Stimulated activated CD4-positive, alpha-beta T cell treated with anti-CD3 and anti-CD28 coated beads, TNF-alpha, amount 100 ng/mL, for 48 hours (primary cell): ENCODE measurements at places on chromosomes 2 and 18.

DNA sequence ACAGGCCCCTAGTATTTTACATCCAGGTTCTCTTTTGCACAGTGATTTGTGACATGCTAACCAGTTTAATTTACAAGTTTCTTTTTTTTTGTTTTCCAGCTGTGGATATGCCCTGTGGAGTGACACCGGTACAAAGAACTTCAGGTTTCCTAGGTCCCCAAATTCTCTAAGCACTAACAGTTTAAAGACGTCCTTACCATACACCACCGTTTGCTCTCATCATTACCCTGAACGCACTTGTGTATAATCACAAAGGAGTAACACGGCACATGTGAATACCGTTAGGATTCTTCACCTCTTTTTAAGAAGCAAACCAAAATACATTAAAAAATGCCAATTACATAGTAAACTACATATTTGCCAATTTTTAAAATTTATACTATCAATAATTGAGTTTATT lies 853 bp downstream of the LANCL1 start:
- DNase-seq: no peak

DNA sequence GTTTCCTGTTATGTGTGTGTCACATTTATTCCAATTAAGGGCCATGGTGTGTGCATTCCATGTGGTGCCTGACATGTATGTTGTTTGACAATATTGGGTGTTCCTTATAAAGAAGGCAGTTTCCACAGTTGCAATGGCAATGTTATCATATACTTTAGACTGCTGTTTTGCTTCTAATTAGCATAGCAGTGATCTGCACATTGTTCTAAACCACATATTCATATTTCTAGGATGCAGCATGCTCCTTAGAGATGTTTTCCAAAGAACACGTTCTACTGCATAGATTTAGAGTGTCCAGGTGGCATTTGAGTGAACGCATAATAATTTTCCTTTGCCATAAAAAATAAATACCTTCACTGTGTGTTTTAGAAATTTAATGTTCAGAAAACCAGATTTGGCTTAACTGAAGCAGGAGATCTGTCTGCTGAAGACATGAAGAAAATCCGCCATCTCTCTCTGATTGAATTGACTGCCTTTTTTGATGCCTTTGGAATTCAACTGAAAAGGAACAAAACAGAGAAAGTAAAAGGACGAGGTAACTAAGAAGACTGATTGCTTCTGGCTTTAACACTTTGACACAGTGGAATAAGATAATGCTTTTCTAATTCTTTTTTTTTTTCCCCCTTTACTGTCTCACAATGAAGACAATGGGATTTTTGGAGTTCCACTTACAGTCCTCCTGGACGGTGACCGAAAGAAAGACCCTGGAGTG lies 143.7 kb downstream of the ARHGAP28 start:
- no peak for DNase-seq

DNA sequence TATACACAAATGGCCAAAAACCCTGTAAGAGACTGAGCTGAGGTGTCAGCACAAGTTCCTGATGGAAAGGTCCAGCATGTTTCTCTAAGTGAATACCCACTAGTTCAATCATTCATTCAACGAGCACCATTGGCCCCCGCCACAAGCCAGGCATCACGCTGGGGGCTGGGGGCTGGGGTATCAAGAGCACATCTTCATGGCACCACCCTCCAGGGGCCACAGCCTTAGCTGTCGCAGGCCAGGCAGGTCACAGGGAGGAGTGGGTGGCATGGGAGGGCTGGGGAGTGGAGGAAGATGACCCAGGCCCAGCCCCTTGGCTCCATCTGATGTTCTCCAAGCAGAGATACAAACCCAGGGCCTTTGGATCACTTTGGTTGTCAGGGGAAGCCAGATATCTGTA lies 97.9 kb downstream of the ACKR3 start:
- no peak for DNase-seq

DNA sequence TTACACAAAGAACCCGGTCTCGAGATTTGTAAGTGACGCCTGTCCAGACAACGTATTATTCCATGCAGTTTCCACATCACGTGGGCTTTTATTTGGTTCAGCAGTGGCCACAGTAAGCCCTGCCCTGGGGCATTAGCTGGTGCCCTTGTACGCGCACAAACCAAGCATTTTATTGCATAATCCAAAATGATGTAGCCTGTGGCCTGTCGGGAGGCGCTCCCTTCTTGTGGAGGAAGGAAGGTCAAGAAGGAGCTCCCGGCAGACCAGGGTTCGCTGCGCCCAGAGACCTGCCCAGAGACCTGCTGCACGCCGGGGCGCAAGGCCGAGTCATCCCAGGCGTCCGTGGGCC lies 179.6 kb upstream of the ALKAL2 start:
- DNase-seq: no peak

- DNase-seq: no peak
These were observed 44.8 kb downstream of the ADCY3 start for GRCh38 chr2:24875272-24875671.

GRCh38 chr2:160429248-160430000 lies 64.2 kb downstream of the RBMS1 start:
- no peak for DNase-seq

- no peak for DNase-seq
These were observed 118.1 kb downstream of the ABCA12 start for GRCh38 chr2:215020283-215020682.

- no peak for DNase-seq
These were observed 52.7 kb downstream of the ATOH8 start for GRCh38 chr2:85806358-85807118.

DNA sequence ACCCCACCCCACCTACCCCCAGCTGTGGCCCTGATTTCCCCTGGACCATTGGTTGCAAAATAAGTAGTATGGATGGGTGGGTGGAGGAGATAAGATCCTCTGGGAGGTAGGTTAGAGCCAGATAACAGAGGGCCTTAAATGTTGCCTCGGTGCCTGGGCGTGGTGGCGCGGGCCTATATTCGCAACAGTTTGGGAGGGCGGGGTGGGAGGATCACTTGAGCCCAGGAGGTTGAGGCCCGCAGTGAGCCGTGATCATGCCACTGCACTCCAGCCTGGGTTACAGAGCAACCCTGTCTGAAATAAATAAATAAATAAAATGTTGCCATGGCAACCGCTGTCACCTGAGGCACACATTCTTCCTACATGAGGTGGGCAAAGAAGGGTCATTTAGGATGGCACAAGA lies 103.3 kb upstream of the GATA6 start:
- DNase-seq: no peak

- DNase-seq: no peak
These were observed 14.3 kb upstream of the ECEL1 start for GRCh38 chr2:232501794-232502390.

DNA sequence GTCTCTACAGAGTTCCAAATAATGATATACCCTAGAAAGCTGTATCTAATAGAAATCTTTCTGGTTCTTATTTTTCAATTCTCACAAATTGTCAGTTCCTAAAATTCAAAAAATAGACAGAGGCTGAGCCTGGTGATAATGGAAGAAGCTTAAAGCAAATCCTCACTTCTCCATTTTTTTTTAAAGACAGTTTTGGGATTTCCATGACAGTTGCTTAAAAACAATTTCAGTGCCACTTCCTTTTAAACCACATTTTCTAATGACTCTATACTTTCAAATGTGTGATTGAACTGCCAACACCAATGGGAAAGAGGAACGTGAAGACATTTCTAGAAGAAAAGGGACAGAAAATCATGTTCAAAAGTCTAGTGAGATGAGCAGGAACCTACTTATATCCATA lies 4.0 kb downstream of the GKN2 start:
- no peak for DNase-seq

GRCh38 chr2:120341977-120342376 lies 4.0 kb upstream of the INHBB start:
- DNase-seq: no peak

DNA sequence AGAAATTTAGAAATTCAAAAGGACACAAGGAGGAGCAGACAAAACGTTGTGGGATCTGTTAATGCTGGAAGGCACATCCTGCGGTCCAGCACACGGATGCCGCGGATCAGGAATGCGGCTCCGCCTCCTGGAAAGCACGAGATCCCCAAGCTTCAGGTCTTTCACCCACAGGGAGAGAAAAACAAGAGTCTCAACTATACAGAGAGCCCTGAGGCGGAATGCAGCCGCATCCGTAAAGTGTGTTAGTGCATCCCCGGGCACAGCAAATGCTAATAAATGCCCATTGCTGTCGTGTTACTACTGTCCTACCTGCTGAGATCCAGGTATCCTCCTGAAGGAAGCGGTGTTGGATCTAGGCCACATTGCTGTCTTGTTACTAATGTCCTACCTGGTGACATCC lies 303.9 kb downstream of the EIPR1 start:
- DNase-seq: no peak

DNA sequence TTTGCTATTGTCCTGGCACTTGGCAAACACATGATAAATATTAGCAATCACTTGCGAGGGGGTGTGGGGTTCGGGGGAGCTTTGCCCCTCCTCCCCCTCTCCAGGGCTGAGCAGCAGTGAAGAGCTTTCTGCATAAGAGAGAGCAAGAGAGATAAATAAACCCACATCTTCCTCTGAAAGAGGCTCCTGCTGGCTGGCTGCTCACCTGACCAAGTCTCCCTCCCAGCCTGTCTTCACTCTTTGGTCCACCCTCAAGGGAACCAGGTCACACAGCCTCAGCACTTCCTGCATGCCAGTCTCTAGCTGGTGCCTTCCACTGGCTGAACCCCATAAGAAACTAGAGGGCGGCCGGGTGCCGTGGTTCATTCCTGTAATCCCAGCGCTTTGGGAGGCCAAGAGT lies 18.5 kb upstream of the YWHAQ start:
- DNase-seq: no peak

GRCh38 chr2:113075030-113075429 lies 7.3 kb downstream of the IL1F10 start:
- no peak for DNase-seq

DNA sequence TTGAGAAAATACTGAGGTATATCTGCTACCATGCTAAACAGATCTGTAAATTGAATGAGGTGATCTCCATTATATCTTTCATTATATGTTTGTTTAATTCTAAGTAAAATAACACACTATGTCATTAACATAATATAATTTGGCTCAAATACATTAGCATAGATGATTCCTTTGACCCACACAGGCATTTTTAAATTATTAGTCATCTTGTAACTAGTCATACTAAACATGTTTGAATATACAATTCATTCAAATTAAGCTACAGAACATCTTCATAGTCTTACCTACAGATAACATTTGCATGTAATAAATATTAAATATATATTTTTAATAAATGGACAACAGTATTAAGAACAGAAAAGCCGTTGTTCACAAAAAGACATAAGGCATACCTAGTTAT lies 52.7 kb upstream of the KYNU start:
- DNase-seq: no peak

- DNase-seq: no peak
These were observed 83.9 kb downstream of the RPE start for GRCh38 chr2:210086292-210086691.

GRCh38 chr2:177053716-177054115 lies 158.9 kb upstream of the HNRNPA3 start:
- DNase-seq: no peak

DNA sequence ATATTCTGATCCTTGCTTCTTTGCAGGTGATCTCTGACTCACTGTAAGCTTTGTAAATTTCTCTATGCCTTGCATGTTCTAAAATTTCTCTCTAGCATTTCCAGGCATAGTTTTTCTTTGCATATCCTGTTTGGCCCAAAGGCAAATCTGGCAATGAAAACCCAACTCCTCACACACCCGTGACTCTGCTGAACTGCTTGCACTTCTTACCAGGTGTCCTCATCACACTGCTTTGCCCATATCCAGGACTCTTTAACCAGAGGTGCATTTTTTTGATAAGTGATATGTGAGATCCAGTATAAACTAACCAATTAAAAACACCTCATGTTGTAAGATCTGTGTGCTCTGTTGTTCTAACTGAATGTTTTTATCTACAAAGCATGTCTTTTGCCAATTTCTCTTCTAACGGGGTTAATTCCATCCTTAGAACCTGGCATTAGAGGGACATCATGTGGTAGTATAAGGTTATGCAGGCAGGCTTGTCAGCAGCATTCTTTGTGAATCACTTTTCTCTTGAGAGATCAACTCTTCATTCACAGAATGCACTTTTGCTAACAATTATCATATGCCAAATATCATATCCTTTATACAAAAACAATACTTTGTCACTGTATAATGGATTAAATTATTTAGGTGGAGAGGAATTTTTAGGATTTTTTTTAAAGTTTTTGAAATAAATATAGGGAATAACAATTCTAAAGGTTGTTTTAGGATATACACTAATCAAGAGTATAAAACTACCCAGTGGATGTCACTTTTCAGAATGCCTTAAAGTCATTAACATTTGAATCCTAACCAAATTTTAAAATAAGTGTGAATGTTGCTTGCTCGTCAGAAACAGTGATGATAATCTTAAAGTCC lies 20.8 kb upstream of the TMX3 start:
- no peak for DNase-seq

DNA sequence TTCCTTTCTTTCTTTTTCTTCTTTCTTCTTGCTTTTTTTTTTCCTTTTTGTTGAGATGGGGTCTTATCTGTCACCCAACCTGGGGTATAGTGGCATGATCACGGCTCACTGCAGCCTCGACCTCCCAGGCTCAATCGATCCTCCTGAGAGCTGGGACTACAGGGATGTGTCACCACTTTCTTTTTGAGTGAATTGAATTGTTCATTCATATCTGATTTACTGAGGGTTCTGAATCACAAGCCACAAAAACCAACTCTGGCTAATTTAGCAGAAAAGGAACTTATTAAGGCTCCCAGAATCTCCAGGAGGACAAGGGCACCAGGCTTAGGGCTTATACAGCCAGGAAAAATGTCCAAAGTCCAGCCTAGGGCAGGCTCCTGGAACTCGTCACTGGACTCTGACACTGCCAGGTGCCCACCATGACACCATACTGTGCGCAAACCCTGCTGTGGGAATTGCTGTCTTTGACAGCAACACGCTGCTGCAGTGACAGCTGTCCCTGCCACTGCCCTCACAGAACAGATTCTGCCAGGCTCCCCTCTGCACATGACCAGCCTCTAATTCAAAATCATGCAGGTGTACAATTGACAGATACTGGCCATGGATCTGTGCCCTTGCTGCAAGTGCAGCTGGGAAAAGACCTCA lies 42.9 kb upstream of the EML6 start:
- DNase-seq: peak; percentile 24

GRCh38 chr2:109164739-109165221 lies 35.8 kb downstream of the SH3RF3 start:
- DNase-seq: no peak

- no peak for DNase-seq
These were observed 193.2 kb downstream of the INO80D start for GRCh38 chr2:205892665-205893259.

- DNase-seq: no peak
These were observed 99.1 kb downstream of the ALPK2 start for GRCh38 chr18:58529714-58530354.

DNA sequence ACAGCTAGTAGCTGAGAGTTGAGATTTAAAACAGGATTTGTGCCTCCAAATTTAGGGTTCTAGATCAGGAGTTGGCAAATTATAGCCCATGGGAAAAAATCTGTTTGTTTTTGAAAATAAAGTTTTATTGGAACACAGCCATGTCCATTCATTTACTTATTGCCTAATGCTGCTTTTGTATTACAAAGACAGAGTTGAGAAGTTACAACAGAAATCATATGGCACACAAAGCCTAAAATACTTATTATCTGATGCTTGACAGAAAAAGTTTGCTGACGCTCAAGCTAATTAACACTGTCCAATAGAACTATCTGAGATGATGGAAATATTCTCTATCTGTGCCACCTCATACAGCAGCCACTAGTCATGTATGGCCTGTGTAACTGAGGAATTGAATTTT lies 229.1 kb upstream of the RASGRP3 start:
- no peak for DNase-seq
